ENCODE measurements at places on chromosomes 7 and 10.

GRCh38 chr10:51266496-51266895, 192.2 kb downstream of the PRKG1 start:
- DNase-seq, result no peak

- peak; percentile 95 for DNase-seq
Observed at GRCh38 chr7:41705109-41705901, 2.4 kb upstream of the INHBA start.

- DNase-seq, result no peak
Observed at GRCh38 chr10:62341419-62341818, 32.8 kb upstream of the ZNF365 start.

- peak; percentile 45 for DNase-seq
Observed at GRCh38 chr10:89295597-89295996, 6.2 kb upstream of the IFIT2 start.

- no peak for DNase-seq
Observed at GRCh38 chr10:6398399-6398798, 181.7 kb downstream of the PRKCQ start.

DNA sequence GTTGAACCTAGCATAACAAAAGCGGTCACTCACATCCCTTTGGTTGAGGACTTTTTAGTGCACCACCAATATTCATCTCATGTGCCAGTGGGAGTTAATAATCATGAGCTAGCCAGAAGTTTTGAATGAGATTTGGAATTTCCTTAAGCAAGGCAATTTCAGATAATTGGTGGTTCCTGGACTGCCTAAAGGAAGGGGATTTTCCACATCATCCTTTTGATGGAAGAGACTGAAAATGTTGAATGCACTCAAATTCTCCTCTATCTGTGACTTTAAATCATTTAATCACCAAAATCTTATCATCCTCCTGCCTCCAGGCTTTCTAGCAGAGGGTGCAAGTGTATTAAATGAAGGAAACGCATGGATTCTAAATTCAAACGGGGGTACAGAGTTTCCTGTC, 260.7 kb downstream of the CCDC3 start:
- no peak for DNase-seq

GRCh38 chr10:79185796-79186374, 117.1 kb downstream of the ZMIZ1 start:
- DNase-seq, result no peak

- DNase-seq, result no peak
Observed at GRCh38 chr10:21304198-21304597, 221.3 kb downstream of the SKIDA1 start.

- DNase-seq, result no peak
Observed at GRCh38 chr10:8150401-8150905, 96.0 kb downstream of the GATA3 start.

- DNase-seq, result no peak
Observed at GRCh38 chr7:72042855-72043254, 369.3 kb downstream of the CALN1 start.

Measured in EL (cell line).